Stimulated activated CD4-positive, alpha-beta T cell treated with anti-CD3 and anti-CD28 coated beads, Interleukin-12 subunit alpha, Interleukin-12 subunit beta, amount 100 ng/mL, for 4 hours (primary cell): ENCODE measurements at places on chromosomes 7 and 10.
A peak's percentile ranks its signal among the peaks of the same experiment; 100 is the strongest.

GRCh38 chr7:149292462-149292823 is 30.4 kb downstream of the ZNF783 start:
- no peak for DNase-seq

DNA sequence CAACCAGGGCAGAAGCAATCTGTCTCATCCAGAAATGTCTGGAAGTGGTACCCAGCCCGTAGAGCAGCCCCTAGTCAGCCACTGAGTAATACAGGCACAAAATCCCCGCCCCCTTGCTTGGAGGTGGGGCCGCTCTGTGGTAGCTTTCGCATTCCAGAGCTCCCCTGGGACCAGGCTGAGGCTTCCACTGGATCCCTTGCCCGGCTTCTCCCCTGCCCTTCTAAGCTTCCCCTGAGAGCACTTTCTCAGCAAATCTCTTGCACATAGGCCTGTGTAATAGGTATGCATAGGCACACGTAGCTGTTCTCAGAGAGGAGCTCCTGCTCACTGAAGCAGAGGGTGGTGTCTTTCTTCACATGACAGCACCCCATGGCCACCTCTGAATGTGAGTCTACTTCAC is 144.2 kb downstream of the BMS1 start:
- DNase-seq, result no peak

DNA sequence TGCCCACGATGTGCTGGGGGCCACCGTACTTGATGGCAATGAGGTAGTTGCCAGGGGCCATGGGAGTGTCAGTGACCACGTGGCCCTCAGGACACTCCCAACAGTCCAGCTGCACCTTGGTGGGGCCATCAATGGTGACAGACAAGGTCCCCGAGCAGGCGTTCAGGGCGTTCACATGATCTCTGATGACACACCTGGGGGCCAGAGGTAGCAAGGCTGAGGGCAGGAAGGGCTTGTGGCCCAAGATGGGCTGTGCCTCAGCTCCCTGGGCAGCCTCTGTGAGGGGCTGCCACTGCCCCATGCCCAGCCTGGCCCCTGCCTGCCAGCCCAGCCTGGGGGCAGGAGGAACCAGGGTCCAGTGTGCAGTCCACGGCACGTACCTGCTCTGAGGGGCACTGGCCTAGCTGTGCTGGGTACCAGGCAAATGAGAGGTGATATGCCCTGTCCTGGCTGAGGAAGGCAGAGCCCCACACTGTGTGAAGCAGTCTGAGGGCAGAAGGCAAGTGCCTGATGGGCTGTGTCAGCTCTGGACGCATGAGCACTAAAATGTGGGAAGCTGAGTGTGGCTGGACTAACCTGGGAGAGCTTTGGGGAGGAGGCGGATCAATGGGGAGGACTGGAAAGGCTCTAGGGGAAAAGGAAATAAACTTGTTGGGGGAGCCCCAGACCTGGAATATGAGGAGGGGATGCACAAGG is 3.5 kb upstream of the KCP start:
- DNase-seq, result no peak

GRCh38 chr7:135704698-135705097 is 23.3 kb downstream of the SLC13A4 start:
- DNase-seq, result no peak

- no peak for DNase-seq
These were observed 275.5 kb upstream of the TMEM229A start for GRCh38 chr7:124308384-124308783.

DNA sequence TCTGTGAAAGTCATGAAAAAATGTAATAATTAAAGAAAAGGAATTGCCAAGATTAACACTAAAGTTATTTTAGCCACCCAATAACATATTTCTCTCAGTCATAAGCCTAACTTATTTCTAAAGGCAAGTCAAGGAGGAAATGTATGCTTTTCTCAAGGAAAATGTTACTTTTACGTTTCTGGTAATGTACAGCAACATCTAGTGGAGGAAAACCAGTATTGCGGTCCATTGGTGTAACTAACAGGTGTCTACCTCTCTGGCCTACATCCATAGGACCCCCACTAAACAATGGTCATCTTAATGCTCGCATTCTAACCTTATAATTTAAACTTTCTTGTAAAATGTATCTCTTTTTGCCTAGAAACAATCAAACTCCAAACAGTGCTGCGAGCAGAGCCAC is 437.5 kb downstream of the KIF20B start:
- DNase-seq, result no peak

DNA sequence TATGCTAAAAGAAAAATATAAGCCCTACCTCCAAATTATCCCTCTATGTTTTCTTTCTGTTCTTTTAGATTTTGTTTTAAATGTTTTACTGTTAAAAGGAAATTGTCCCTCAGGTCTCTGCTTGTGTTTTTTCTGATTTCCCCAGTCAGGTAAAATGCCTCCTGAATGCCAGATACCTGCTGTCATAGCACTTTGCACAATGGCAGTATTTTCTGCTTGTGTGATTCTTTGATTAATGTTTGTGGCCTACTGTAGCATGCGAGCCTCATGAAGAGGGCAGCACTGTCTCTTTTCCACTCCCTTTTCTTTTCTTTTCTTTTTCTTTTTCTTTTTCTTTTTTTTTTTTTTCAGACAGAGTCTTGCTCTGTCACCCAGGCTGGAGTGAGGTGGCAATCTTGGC is 71.2 kb downstream of the TEX36 start:
- DNase-seq, result no peak

GRCh38 chr7:158414002-158414401 is 173.6 kb downstream of the PTPRN2 start:
- DNase-seq, result no peak

GRCh38 chr7:74029991-74030415 is 2.0 kb downstream of the ELN start:
- no peak for DNase-seq

DNA sequence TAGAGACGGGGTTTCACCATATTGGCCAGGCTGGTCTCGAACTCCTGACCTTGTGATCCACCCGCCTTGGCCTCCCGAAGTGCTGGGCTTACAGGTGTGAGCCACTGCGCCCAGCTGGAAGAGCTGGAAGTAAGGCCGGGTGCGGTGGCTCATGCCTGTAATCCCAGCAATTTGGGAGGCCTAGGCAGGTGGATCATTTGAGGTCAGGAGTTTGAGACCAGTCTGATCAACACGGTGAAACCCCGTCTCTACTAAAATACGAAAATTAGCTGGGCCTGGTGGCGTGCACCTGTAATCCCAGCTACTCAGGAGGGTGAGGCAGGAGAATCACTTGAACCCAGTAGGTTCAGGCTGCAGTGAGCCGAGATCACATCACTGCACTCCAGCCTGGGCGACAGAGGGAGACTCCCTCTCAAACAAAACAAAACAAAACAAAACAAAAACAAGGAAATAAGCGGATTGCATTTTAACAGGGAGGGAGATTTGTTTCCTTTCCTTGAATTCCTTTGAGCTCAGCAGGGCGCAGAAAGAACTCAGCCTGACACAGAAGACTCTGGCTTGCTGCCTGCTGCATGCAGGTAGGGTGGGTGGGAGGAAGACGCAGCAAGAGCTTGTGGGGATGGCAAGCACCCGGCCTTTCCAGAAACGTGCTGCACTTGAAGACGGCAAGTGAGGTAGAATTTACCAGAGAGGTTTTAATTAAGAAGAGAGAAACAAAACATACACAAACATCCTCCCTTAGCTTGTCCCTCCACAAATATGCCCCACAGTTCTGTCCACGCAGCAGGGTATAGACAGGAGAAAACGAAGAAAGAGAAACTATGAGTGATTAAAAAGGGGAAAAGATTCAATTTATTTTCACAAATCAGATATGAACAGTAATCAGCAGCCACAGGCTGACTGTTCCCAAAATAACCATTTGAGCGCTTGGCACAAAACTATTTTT is 148.0 kb downstream of the RNF216 start:
- DNase-seq, result no peak

GRCh38 chr10:118241229-118242137 is 100.6 kb downstream of the FAM204A start:
- DNase-seq, result peak; percentile 59

- DNase-seq, result no peak
These were observed 221.3 kb upstream of the DGKB start for GRCh38 chr7:15123901-15124300.

DNA sequence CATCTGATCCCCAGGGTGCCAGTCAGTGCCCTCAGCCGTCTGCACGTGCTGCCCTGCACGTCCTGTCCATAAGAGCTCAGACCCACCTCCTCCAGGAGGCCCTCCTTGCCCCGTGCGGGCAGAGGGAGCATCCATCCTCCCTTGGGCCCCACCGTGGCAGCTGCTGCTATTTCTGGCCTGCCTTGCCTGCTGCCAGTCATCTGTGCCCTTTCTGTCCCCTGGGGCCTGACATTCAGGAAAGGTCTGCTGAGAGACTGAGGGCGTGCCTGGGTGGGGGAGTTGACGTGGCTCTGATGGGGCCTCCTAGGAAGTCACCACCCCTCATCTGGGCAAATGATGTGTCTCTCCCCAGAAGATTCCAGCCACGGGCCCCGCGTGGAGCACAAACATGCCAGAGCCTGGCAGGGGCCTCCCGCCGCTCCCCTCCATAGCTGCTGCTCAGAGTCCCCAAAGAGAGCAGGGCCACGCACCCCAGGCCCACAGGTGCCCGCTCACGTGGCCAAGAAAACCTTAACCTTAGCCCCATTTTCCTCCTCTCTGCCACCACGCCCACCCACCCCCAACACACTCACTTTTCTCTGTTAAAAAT is 21.8 kb downstream of the DPYSL4 start:
- DNase-seq, result no peak

DNA sequence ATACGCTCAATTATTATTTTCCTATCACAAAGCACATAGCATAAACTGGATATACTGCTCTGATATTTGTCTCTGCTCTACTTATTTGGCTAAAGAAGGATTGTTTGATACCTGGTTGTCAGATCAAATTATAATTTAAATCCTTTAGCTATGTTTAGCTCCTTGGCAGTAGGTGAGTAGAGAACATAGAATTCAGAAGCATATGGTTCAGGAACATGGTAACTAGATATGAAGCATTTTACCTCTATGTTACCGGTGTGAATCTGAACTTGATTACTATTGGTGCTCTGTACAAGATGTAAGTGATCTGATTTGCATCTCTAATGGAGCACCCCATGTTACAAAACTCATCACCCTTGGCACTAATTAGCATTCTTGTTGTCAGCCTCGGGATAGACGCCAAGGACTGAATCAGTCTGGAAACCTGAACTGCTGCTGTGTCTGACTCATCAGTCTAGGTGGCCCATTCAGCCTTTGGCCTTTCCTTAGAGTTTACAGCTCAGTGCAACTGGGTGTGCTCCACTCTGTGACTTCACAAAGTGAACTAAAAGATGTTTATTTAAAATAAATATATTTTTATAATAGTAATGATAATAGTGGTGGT is 12.3 kb upstream of the MYPN start:
- DNase-seq, result no peak
